Fibroblast of upper back skin (primary cell): ENCODE measurements at places on chromosomes 11 and 22.
A peak's percentile ranks its signal among the peaks of the same experiment; 100 is the strongest.

GRCh38 chr22:36411589-36412258 is 24.0 kb upstream of the MYH9 start:
- DNase-seq = no peak

DNA sequence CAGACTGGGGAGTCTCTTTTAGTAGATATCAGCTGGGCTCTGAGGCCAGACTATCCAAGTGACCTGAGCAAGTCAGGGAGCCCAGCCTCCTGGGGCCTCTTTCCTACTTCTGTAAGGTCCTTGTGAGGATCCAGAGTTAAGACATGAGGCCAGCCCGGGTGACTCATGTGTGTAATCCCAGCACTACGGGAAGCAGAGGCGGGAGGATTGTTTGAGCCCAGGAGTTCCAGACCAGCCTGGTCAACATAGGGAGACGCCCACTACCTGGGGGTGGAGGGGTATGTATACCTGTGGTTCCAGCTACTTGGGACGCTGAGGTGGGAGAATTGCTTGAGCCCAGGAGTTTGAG is 36.9 kb upstream of the POLA2 start:
- DNase-seq = peak; percentile 57

- no peak for DNase-seq
These were observed 9.0 kb upstream of the SPINDOC start for GRCh38 chr11:63804259-63804658.

- peak; percentile 51 for DNase-seq
These were observed 1407.6 kb upstream of the RAG2 start for GRCh38 chr11:38005597-38005996.

DNA sequence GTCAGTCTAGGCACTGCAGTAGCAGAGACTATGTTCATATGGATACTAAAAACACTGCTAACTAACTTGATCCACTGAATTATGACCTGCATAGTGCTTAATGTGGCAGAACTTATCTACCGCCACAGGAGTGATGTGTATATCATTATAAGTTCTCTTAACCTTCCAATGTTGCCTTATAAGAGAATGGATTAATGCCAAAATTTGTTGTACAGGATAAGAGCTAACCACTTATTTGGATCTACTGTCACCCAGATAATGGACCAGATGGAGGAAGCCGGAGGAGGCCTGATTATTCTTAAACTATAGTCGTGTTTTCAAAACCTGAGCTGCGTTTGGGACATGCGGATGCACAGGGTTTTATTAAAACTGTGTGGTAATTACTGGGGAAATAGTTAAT is 1.9 kb upstream of the OR51B4 start:
- DNase-seq = no peak

DNA sequence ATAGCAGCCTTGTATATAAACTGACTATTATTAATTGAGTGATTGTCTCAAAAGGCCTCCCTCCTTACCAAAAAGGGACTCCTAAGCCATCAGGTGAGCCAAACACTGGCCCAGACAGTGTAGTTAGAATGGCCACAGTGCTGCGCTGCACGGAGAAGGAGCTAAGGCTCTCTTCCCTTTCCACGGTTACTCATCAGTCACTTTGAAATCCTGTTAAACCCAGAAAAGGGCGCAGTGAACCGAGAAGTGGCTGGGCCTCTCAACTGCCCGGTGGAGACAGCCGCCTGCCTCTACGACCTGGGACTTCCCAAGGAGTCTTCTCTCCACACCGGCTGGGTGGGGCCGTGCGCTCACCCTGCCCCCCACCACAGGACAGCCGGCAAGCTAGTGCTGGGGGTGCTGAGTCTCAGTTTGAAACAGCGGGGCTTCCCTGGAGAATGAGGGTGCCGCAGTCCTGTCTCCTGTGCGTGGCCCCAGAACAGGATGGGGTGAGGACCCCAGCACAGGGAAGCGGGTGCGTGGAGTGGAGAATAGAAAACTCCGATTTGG is 1.3 kb downstream of the MYH9 start:
- DNase-seq = no peak

DNA sequence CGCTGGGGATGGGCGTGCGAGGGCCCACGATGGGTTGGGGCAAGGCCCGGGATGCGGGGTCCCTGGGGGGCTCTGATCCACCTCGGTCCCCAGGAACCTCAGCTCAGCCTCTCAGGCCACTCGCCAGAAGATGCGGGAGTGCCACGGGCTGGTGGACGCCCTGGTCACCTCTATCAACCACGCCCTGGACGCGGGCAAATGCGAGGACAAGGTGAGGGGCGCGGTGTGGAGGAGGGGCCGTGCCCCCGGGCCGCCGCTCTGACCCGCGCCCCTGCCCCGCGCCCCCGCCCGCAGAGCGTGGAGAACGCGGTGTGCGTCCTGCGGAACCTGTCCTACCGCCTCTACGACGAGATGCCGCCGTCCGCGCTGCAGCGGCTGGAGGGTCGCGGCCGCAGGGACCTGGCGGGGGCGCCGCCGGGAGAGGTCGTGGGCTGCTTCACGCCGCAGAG is 6.3 kb downstream of the PKP3 start:
- DNase-seq = no peak

DNA sequence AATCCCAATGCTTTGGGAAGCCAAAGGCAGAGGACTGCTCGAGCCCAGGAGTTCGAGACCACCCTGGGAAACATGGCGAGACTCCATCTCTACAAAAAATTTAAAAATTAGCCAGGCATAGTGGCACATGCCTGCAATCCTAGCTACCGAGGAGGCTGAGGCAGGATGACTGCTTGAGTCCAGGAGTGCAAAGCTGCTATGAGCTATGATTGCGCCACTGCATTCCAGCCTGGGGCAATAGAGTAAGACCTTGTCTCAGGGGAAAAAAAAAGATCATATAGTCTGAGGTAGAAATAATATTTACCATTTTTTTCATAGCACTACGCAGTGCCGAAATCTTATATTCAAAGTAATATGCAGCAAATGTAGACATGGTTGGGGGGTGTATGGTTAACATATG is 47.8 kb downstream of the MRTFA start:
- peak; percentile 82 for DNase-seq

- peak; percentile 41 for DNase-seq
These were observed 1.0 kb downstream of the VWCE start for GRCh38 chr11:61293867-61294716.

DNA sequence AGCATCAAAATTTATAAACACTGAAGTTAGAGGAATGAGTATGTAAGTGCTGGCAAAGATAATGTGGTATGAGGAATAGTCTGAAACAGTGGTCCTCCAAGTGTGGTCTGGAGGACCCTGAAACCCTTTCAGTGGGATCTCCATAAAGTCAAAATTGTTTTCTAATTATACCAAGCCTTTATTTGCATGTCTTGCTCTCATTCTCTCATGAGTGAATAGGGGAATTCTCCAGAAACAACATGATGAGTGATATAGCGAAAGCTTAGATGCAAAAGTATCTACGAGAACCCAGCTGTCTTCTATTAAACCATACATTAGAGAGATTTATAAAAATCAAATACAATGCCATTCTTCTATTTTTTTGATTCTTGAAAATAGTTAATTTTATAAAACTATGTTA is 145.0 kb upstream of the RAG2 start:
- no peak for DNase-seq

GRCh38 chr11:71447791-71448256 is 369 bp downstream of the DHCR7 start:
- DNase-seq = no peak

DNA sequence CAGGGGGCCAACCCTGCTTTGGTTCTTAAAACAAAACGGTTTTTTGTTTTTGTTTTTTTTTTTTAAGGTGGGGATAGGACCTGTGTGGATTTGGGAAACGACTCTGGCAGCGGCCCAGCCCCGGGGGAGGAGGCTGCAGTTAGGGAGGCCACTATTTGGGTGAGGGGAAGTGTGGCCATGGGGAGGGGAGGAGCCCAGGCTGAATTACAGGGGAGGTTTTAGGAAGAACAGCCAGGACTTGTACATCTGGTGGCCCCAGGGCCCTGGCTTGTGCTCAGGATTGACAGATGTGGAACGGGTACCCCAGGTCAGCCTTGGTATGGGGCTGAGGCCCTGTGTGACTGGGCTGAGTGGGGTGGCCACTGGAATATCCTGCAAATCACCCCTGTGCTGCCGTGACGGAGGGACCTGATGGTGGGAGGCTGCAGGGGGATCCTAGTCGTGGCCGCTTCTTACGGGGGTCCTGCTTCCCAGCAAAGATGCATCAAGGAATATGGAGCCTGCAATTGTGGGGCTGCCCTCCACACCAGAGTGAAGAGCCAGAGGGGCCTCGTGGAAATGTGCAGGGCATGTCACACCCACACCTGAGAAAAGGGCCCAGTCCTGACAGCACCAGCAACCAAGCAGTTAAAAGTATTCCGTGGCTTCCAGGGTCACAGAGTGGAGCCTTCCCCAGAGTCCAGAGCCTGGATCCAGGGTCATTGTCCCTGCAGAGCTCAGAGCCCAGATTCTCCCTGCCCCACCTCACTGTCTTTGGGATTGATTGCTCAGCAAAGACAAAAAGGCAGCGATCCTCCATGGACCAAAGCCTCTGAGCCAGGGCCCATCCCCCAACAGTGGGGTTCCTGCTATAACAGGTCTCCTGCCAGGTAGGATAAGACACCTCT is 55.2 kb upstream of the WNT7B start:
- DNase-seq = no peak

DNA sequence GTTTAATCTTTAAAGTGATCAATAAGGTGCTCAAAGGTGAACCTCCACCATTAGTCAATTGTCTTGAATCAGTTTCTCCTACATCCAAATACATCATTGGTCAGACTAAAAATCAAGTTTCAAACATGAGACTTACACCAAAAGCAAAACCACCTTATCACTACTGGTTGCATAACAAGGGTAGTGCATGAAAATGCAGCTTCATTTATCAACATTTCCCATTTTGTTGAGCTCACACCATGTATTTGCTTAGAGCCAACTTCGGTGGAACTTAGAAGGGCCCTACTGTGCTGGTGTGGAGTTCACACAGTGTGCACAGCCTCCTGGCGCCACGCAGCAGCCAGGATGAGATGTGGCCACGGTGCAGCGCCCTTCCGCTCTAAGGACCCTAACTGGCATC is 23.1 kb upstream of the PHLDA2 start:
- DNase-seq = no peak

- DNase-seq = peak; percentile 62
These were observed 119.4 kb downstream of the TTC28 start for GRCh38 chr22:28560046-28560742.

- peak; percentile 11 for DNase-seq
These were observed 115.8 kb upstream of the THY1 start for GRCh38 chr11:119538753-119539152.

DNA sequence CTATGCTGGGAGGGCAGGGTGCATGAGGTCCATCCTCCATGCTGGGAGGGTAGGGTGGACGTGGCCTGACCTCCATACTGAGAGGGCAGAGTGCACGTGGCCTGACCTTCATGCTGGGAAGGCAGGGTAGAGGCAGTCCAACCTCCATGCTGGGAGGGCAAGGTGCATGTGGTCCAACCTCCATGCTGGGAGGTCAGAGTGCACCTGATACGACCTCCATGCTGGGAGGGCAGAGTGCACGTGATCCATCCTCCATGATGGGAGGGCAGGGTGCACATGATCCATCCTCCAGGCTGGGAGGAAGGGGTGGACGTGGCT is 622.2 kb downstream of the BRD1 start:
- no peak for DNase-seq

DNA sequence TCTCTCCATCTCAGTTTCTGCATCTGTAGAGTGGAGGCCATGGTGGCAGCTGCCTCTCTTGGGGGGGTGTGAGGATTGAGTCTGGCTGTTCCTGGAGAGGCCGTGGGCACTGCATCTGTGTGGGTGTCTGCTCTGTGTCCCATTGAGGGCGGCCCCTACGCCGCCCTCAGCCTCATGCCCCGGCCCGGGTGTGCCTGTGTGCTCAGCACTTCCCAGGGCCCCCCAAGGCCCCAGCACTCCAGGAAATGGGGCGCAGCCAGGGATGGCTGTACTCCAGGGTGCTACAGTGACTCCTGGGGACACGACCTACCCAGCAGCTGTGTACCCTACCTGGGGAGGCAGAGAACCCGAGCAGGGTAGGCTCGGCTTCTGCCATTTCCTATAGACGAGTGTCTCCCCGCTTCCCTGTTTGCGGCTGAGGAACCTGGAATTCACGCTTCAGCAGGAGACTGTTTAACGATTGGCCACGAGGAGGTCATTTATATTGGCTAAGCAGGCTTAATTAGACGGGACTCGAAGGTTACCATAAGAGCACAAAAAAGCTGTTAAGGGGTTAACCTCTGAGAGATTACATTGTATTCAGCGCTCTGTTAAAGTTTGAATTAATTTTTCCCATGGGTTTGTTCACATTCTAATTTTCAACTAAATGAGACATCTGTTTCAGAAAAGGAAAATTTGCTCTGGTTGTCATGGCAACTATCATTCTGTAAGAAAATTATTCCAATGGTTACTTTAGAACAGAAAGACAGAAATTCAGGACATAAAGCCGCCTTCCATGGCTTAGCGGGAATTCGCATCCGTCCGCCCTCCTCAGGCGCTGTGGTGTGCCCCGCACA is 76.4 kb downstream of the MPPED1 start:
- no peak for DNase-seq

DNA sequence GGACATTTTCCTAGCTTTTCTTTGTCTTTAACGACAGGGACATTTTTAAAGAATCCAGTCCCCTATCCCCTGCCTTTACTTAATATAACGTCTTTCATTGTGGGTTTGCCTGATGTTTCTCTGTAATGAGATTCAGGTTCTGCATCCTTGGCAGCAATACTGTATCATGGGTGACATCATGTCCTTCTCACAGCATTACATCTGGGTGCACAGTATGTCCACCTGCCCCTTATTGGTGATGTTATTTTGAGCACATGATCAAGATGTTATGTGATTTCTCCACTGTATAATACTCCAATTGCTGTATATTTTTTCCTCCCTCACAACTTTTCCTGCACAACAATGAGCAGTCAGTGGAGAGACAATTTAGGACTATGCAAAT is 9.7 kb upstream of the STK33 start:
- DNase-seq = no peak

DNA sequence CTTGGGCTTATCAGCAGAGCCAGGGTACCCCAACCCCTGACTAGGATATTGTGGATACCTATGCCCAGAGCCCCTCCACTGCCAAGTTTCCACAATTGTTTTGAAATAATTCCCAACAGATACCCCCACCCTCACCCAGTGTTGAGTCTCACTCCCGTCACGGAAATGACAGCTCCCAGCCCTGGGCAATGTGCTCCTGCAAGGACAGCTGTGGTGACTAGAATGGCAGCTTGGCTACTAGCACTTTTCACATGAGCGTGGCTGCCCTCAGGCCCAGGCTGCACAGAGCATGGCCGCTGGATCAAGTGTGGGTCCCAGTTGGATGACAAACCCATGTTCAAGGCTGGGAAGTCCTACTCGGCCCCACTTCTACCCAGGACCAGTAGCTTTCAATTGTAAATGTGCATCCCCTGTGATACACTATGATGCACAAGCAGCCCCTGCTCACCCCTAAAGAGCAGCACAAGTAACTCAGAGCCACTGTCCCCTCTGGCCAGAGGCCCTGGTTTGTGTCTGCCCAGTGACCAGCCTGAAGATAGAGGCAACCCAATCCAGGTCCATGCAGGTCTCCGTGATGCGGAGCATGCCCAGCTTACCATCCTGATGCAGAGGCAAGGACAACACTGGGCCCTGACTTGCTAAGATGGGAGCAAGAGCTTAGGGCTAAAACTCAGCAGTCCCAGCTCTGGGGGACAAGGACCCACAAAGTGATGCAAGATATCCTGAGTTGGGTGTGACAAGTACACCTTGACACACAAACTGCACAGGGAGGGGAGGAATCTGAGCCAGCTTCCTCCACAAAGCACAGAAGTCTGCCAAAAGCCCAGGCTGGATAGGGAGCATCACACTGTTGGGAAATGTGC is 13.2 kb downstream of the KCNQ1OT1 start:
- DNase-seq = no peak
